Caki2 (cell line): ENCODE measurements at places on chromosomes 5 and 9. TPM values are rescaled to one million over a fixed set of nuclear protein-coding genes. Genes with fewer than 3 reads are reported as not detected.

Gene C9orf50
- not detected in 2 replicates for total RNA-seq

Gene HDAC3
- 89.9 and 114 TPM in 2 replicates for total RNA-seq

Gene SPINK6
- not detected in 2 replicates for total RNA-seq

- DNase-seq = no peak
Measured at GRCh38 chr9:6271508-6272228, 56.1 kb downstream of the IL33 start.

GRCh38 chr5:107284822-107285525, 385.8 kb downstream of the EFNA5 start:
- peak; percentile 69 for DNase-seq

- DNase-seq = no peak
Measured at GRCh38 chr5:155069961-155070360, 56.4 kb downstream of the KIF4B start.
